ENCODE measurements at places on chromosomes 11 and 22. TPM values are rescaled to one million over a fixed set of nuclear protein-coding genes. Genes with fewer than 3 reads are reported as not detected.

MS4A8 gene
- not detected for total RNA-seq

RASGRP2 gene
- 10.9 TPM for total RNA-seq

NLRP6 gene
- total RNA-seq: 0.22 TPM

SOX6 gene
- total RNA-seq: 46.6 TPM

KAT5 gene
- 58.7 TPM for total RNA-seq

MS4A18 gene
- not detected for total RNA-seq

Data from camera-type eye (tissue), 1 donor.